ENCODE measurements at places on chromosomes 7 and 10. TPM values are rescaled to one million over a fixed set of nuclear protein-coding genes. Genes with fewer than 3 reads are reported as not detected.

DNA sequence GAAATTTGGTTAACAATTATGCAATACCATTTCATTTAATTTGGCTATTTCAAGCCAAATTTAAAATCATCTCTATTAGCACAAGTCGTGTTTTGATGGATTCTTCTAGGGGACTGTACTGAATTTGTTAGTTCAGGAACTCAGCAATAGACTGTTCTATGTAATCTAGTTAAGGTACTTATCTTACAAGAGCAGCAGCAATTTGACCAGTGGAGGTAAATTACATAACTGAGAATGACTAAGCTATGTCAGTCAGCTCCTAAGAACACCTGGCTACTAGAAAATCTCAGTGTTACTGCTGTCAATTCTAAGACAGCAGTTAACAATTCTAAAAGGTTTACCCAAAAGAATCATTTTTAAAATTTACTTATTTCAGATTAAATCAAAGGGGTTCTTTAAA is 513.9 kb upstream of the ZWINT start:
- H3K4me1 ChIP-seq, result no peaks in the 10 kb centered on the region
- no peaks in the 10 kb centered on the region for H3K27me3 ChIP-seq
- DNase-seq, result no peak
- H3K36me3 ChIP-seq, result no peaks in the 10 kb centered on the region

DNA sequence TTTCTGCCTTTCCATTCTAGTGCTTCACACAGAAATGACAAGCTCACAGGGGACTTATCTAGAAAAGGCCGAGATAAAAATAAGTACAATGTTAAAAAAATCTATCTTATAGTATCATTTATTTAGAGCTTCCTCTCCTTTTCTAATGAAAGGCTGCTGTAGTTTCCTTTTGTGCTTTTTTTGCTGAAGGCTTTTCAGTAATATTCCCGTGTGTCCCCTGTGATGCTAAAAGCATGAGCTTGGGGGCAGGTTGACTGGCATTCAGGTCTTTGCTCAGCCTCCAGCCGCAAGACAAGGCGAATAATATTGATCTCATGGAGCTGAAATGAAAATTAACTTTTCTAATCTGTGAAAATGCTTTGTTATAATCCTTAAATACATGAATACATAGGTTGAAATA is 143.0 kb downstream of the ST7 start:
- H3K4me1 ChIP-seq, result peaks cover 12% of the 10 kb centered on the region
- no peak overlapping the region for H3K4me3 ChIP-seq
- no peak overlapping the region for H3K27ac ChIP-seq
- no peaks in the 10 kb centered on the region for H3K27me3 ChIP-seq
- no peak for DNase-seq

- no peaks in the 10 kb centered on the region for H3K27me3 ChIP-seq
- no peak for DNase-seq
- no peaks in the 10 kb centered on the region for H3K36me3 ChIP-seq
- no peak overlapping the region for H3K4me3 ChIP-seq
- no peaks in the 10 kb centered on the region for H3K4me1 ChIP-seq
These were observed 243.0 kb upstream of the GLI3 start for GRCh38 chr7:42479816-42480633.

The ITGA8 gene
- not detected for total RNA-seq

- H3K27ac ChIP-seq, result no peak overlapping the region
- no peaks in the 10 kb centered on the region for H3K36me3 ChIP-seq
- no peak for DNase-seq
- H3K4me1 ChIP-seq, result no peaks in the 10 kb centered on the region
These were observed 328.2 kb downstream of the GLRX3 start for GRCh38 chr10:130464426-130464825.

GRCh38 chr10:82981137-82981723 is 1106.2 kb downstream of the NRG3 start:
- H3K4me3 ChIP-seq, result no peak overlapping the region
- no peaks in the 10 kb centered on the region for H3K36me3 ChIP-seq
- DNase-seq, result no peak
- no peaks in the 10 kb centered on the region for H3K4me1 ChIP-seq

DNA sequence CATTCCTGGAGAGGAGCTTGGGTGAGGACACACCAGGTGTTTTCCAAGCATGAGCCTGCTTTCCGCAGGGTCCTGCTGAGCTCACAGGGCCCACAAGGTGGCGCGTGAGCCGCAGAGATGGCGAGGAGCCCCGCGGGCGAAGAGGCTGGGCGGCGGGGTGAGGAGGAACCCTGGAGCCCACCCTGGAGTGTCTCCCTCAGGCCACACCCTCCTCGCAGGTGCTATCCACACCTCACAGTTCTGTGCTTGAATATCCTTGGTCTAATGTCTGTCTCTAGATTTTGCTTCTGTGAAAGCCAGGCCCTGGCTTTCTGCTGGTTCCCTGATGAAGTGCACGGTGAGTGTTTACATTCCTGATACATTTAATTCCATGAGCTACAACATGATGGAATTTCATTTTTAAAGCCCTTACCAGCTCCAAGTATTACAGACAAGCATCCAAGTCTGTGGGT is 433.6 kb downstream of the ACTR3B start:
- H3K27me3 ChIP-seq, result no peaks in the 10 kb centered on the region
- no peak overlapping the region for H3K4me3 ChIP-seq
- no peaks in the 10 kb centered on the region for H3K4me1 ChIP-seq
- H3K27ac ChIP-seq, result no peak overlapping the region

The ALOX5 gene
- total RNA-seq, result not detected

DNA sequence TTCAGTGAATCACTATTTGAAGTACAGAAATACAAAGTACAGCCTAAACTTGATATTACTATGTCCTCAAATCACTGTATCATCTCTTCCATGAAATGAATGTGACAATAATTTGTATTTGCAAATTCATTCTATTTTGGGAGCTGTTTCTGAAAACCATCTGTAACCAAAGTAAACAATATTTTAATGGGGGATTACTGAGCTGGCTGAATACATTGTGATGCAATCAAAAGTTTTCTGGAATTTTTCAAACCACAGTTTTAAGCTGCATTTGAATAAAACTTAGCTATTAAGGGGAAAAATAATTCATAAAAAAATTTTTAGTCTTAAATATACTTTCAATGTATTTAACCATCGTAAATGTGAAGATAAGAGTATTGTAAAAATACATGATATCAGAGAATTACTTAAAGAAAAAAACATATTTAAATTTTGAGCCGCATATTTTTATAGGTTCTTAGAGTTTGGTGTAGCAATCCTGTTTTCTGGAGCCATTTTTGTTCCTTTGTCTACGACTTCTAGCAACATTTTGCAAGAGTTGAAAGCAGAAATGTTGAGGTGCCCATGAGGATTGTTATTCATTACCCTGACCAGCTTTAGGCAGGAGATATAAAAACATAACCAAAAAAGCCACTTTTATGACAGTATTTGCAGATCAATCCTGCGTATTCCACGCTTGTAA is 45.9 kb upstream of the AGMO start:
- H3K27ac ChIP-seq, result no peak overlapping the region
- H3K4me3 ChIP-seq, result no peak overlapping the region

GRCh38 chr7:155787171-155787851 is 25.0 kb downstream of the SHH start:
- DNase-seq, result no peak
- no peaks in the 10 kb centered on the region for H3K27me3 ChIP-seq
- H3K4me3 ChIP-seq, result peak overlapping the region; percentile 41

GRCh38 chr7:85025312-85025756 is 161.5 kb downstream of the SEMA3D start:
- H3K36me3 ChIP-seq, result no peaks in the 10 kb centered on the region
- no peak overlapping the region for H3K27ac ChIP-seq
- H3K4me1 ChIP-seq, result no peaks in the 10 kb centered on the region
- no peak for DNase-seq
- no peak overlapping the region for H3K4me3 ChIP-seq
- H3K27me3 ChIP-seq, result no peaks in the 10 kb centered on the region

GRCh38 chr10:60937022-60937421 is 7.0 kb downstream of the RHOBTB1 start:
- no peak overlapping the region for H3K4me3 ChIP-seq
- H3K27me3 ChIP-seq, result no peaks in the 10 kb centered on the region
- peaks cover 5% of the 10 kb centered on the region for H3K4me1 ChIP-seq
- H3K36me3 ChIP-seq, result peaks cover 3% of the 10 kb centered on the region
- no peak overlapping the region for H3K27ac ChIP-seq

DNA sequence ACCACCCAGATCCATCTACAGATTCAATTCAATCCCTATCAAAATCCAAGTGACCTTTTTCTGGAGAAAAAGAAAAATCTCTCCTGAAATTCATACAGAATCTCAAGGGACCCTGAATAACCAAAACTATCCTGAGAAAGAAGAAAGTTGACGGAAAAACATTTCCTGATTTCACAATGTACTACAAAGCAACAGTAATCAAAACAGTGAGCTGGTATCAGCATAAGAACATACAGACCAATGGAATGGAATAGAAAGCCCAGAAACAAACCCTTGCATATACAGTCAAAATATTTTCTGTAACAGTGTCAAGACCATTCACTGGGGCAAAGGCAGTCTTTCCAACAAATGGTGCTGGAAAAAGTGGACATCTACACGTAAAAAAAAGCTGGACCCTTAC is 89.9 kb downstream of the JMJD1C start:
- no peaks in the 10 kb centered on the region for H3K27me3 ChIP-seq
- no peak for DNase-seq

GRCh38 chr7:142568435-142569097 is 180.7 kb upstream of the PRSS1 start:
- no peaks in the 10 kb centered on the region for H3K36me3 ChIP-seq
- DNase-seq, result no peak
- no peaks in the 10 kb centered on the region for H3K4me1 ChIP-seq
- no peak overlapping the region for H3K4me3 ChIP-seq
- peaks cover 2% of the 10 kb centered on the region for H3K27me3 ChIP-seq

The JCAD gene
- 0.04 TPM for total RNA-seq

DNA sequence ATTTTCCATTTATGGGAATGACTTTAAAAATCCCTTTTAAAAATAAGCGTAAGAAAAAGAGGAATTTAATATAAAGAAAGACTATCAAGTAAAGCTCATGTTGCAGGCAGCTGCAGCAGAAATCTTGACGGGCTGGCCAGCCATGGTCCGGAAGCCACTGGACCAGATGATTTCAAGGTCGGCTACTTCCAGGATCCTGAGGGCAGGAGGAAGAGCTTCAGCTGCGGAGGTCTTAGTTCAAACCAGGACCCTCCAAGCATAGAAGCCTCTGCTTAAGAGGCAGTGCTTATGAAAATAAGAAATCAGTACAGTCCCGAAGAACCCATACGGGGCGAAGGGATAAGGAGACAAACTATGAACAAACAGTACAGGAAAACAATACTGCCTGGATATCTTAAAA is 220.2 kb upstream of the CELF2 start:
- no peaks in the 10 kb centered on the region for H3K36me3 ChIP-seq
- H3K27me3 ChIP-seq, result peaks cover 5% of the 10 kb centered on the region
- H3K27ac ChIP-seq, result no peak overlapping the region

- H3K36me3 ChIP-seq, result peaks cover 7% of the 10 kb centered on the region
- H3K27me3 ChIP-seq, result no peaks in the 10 kb centered on the region
- peaks cover 100% of the 10 kb centered on the region for H3K4me1 ChIP-seq
- DNase-seq, result no peak
These were observed 35.8 kb downstream of the CHST15 start for GRCh38 chr10:124057601-124058000.

DNA sequence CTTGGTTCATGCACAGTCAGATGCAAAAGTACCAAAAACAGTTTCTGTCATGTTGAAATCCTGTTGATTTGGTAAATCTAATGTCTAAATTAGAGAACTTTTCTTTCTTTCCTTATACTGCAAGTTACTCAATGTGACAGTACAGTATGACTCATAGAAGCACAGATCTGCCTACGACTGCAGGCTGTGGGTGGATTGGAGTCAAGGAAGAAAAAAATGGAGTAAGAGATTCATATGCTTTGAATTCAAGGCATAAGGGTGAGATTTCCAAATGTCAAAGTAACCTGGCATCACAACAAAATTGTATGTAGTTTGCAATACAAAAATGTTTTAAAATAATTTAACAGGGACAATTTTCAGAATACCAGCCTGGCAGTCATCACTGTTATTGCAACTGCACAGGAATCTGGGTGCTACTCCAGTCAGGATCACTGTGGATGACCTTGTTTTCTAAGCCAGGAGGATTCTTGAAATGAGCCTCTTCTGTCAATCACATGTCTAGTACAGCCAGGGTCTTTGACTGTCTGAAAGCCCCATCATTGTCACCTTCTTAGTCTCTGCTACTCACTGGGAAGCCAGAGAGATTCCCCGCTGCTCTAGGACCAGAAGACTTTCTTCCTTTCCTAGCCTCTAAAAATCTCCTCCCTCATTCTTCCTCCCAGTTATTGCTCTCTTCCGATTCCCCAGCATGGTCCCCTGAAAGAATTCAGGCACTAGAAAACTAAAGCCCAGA is 83.6 kb downstream of the CD36 start:
- peaks cover 21% of the 10 kb centered on the region for H3K4me1 ChIP-seq
- H3K27me3 ChIP-seq, result no peaks in the 10 kb centered on the region
- no peaks in the 10 kb centered on the region for H3K36me3 ChIP-seq

The TLX1 gene
- total RNA-seq, result 0.07 TPM

DNA sequence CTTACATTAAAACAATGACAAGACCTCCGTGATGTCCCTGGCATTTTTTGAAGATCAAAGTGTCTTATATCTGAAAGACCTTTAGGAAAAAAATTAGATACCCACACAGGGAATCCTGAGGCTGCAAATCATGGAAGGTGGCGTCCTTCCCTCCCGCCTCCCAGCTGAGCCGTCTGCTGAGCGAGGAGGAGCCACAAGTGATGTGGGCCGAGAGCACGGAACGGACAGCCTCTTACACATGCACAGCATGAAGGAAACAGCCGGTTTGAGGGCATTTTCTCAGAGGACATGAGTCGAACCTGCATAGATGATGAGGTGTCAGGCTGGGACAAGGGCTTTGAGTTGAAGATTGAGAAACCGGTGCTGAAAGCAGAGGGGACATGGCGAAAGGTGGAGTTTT is 163.3 kb downstream of the ADARB2 start:
- peaks cover 40% of the 10 kb centered on the region for H3K27me3 ChIP-seq
- no peak overlapping the region for H3K4me3 ChIP-seq
- no peaks in the 10 kb centered on the region for H3K4me1 ChIP-seq
- no peak overlapping the region for H3K27ac ChIP-seq

GRCh38 chr10:672203-672602 is 17.3 kb downstream of the DIP2C start:
- H3K4me1 ChIP-seq, result no peaks in the 10 kb centered on the region
- H3K36me3 ChIP-seq, result no peaks in the 10 kb centered on the region
- no peaks in the 10 kb centered on the region for H3K27me3 ChIP-seq
- no peak for DNase-seq

DNA sequence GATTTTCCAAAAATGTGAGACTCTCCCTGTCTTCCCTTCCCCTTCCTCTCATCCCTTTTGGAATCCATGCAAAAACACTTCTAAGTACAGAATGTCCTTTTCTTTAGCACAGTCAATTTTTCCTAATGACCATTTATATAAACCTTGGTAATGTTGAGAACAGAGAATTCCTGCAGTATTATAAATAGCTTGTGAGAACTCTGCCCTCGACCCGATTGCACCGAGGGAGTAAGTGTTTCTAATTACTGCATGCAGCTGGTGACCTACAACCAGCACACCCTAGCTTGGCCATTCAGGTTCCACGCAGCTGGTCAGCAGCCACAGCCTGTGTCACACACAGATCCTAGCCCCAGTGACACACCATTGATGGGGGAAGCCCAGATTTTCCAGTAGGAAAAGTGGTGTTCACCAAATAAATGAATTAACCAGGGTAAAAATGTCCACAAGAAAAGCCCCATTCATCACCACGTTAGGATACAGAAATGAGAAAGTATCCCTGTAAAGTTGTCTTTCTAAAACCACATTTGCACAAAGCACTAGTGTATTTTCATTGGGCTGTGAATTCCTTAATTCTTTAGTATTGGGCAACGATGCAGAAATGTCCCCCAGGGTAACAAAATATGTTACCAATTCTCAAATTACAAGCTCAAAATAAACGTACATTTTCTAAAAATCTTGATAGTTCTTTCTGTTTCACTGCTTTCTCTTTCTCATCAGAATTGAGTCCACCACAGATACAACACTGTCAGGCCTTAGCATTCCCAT is 499.0 kb upstream of the KLF6 start:
- H3K4me3 ChIP-seq, result no peak overlapping the region
- H3K27me3 ChIP-seq, result no peaks in the 10 kb centered on the region
- no peaks in the 10 kb centered on the region for H3K36me3 ChIP-seq
- DNase-seq, result no peak

The ANXA7 gene
- total RNA-seq, result 139 TPM
